ENCODE measurements at places on chromosomes 16 and 17.
A peak's percentile ranks its signal among the peaks of the same experiment; 100 is the strongest.

DNA sequence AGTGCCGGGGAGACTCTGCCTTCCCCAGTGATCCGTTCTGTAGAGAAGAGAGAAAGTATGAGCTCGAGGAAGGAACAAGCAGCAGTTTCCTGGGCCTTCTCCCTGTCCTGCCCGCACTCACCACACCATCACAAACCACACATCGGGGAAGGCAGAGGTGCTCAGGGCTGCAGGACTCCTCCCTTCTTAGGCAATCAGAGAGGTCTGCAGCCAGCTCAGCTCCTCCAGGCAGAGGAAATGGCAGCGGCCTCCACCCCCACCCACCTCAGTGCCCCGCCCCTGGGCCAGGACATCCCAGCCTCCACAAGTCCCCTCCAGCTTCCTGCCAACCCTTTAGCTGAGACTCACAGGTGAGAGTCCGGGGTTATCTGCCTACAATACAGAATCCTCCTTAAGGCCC lies 2.0 kb downstream of the ZNF319 start:
- peak overlapping the region; percentile 90 for H3K27ac ChIP-seq
- H3K4me1 ChIP-seq, result peaks cover 41% of the 10 kb centered on the region
- H3K27me3 ChIP-seq, result no peaks in the 10 kb centered on the region
- H3K4me3 ChIP-seq, result peak overlapping the region; percentile 80

DNA sequence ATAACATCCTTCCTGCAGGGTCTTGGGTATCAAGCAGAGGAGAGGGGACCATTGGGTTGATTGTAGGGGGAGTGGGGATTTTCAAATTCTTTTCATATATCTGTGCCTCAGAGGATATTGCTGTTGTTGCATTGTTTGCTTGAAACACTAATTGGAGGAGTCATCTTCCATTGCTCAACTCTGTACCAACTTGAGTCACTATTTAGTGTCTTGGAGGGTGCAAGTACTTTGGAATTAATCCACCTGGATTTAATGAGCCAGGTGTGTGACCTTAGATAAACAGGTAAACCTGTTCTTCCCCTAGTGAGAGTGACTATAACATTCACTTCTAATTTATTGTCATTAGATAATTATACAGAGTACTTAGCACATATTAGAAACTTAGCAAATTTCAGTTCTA lies 151.3 kb upstream of the CNTNAP4 start:
- no peak overlapping the region for H3K27ac ChIP-seq
- no peak overlapping the region for H3K4me3 ChIP-seq
- DNase-seq, result no peak
- no peaks in the 10 kb centered on the region for H3K27me3 ChIP-seq
- H3K36me3 ChIP-seq, result peaks cover 8% of the 10 kb centered on the region

DNA sequence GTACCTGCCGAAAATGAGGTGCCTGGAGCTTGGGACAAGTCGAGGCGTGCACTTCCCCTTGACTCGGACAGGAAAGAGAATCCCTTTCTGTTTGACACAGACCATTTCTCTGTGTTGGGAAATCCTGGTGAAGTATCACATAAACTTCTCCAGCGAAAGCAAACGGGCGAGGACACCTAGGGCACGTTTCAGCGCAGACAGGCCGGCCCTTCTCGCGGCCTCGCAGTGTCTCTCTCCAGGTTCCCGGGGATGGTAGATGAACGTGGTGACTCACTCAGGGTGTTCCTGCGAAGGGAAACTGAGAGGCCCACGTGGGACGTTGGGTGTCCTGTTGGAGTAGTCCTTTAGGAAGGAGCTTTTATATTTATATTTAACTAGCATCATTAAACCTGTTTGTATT lies 36.3 kb upstream of the ZNF750 start:
- H3K36me3 ChIP-seq, result no peaks in the 10 kb centered on the region
- no peak for DNase-seq
- H3K4me1 ChIP-seq, result peaks cover 26% of the 10 kb centered on the region
- no peak overlapping the region for H3K4me3 ChIP-seq

- no peak overlapping the region for H3K27ac ChIP-seq
- no peaks in the 10 kb centered on the region for H3K36me3 ChIP-seq
- no peak overlapping the region for H3K4me3 ChIP-seq
Observed at GRCh38 chr16:12675852-12676251, 127.8 kb downstream of the CPPED1 start.

GRCh38 chr16:85014311-85014710 lies 3.0 kb upstream of the ZDHHC7 start:
- H3K27me3 ChIP-seq, result no peaks in the 10 kb centered on the region
- H3K4me3 ChIP-seq, result no peak overlapping the region
- peaks cover 25% of the 10 kb centered on the region for H3K4me1 ChIP-seq
- no peak for DNase-seq
- H3K36me3 ChIP-seq, result no peaks in the 10 kb centered on the region

GRCh38 chr17:83057793-83058265 lies 21.6 kb upstream of the METRNL start:
- peak overlapping the region; percentile 35 for H3K27ac ChIP-seq
- H3K4me1 ChIP-seq, result peaks cover 13% of the 10 kb centered on the region
- H3K27me3 ChIP-seq, result no peaks in the 10 kb centered on the region
- H3K36me3 ChIP-seq, result no peaks in the 10 kb centered on the region

- no peaks in the 10 kb centered on the region for H3K36me3 ChIP-seq
- peaks cover 23% of the 10 kb centered on the region for H3K4me1 ChIP-seq
- DNase-seq, result no peak
- H3K27me3 ChIP-seq, result no peaks in the 10 kb centered on the region
- no peak overlapping the region for H3K27ac ChIP-seq
- H3K4me3 ChIP-seq, result no peak overlapping the region
Observed at GRCh38 chr17:76176701-76177574, 35.9 kb upstream of the FOXJ1 start.

Measured in natural killer cell treated with Interleukin-12 subunit alpha and Interleukin-12 subunit beta and Interleukin-15 and Interleukin-18, amount 100 ng/mL, for 72 hours (primary cell).